ENCODE measurements at places on chromosomes 16 and 17.

- DNase-seq = no peak
Observed at GRCh38 chr16:72210555-72210954, 38.6 kb upstream of the PMFBP1 start.

GRCh38 chr17:81256616-81257015, 17.5 kb downstream of the NDUFAF8 start:
- no peak for DNase-seq

DNA sequence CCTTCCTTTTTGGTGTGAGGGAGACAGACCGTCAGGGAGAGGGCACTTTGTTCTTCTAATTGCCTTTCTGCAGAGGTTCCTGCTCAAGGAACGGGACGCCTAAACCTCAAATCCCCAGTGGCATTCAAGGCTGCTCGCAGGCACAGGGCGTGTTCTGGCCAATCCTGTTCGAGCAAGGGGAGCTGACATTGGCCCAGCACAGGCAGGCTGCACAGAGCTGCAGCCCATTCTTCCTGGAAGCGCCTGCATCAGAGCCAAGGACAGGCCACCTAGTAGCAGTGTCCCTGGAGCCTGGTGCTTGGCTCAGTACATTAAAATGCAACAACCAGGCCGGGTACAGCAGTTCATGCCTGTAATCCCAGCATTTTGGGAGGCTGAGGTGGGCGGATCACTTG, 72.2 kb upstream of the CREBBP start:
- no peak for DNase-seq

DNA sequence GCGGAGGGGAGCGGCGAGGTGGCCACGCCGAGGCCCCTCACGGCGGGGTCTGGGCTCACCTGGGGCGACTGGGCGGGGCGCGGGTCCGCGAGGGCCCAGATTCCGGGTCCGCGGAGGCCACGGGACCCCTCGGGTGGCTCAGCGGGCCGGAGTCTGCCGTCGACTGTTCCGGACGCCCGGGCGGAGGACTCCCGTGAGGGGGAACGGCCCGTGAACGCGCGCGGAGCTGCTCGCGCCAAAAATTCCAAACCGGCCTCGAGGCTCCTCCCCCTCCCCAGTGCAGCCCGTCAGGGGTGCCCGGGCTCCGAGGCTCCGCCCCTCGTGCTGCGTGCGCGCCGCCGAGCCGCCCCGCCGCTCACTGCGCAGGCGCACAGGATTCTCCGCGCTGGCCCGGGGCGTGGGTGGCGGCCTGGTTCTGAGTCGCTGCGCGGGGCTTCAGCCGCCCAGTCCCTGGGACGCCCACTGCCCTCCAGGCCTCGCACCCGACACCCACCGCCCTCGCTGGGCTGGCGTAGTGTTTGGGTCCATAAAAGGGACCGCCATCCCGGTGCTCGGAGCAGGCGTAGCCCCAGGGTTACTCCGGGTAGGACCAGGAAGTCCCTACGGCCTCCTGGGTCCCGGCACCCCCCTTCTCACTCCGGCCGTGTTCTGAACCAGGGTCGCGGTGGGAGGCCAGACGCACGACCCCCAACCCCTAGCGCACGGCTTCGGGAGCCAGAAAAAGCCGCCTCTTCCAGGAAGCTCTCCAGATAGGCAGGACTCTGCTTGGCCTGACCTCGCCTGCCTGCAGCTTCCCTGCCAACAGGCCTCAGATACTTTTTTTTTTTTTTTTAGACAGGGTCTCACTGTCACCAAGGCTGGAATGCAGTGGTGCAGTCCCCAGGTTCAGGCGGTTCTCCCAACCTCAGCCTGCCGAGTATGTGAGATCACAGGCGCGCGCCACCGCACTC, at the start of gene PKMYT1:
Gene PKMYT1, minus strand, starts transcription at position 220 of the 950 bp plus-strand sequence. CDS start 789 bp downstream, outside the sequence.
- DNase-seq = peak; percentile 93

- DNase-seq = no peak
Observed at GRCh38 chr17:72222661-72223380, 102.0 kb downstream of the SOX9 start.

- DNase-seq = no peak
Observed at GRCh38 chr17:1713878-1714426, 3.8 kb upstream of the TLCD2 start.

GRCh38 chr16:57307365-57307764, 22.9 kb upstream of the PLLP start:
- DNase-seq = no peak

GRCh38 chr17:82407255-82407654, 10.9 kb upstream of the HEXD start:
- DNase-seq = no peak

- no peak for DNase-seq
Observed at GRCh38 chr17:34464812-34465211, 101.8 kb upstream of the CCL1 start.

- no peak for DNase-seq
Observed at GRCh38 chr17:5883775-5884665, 186.2 kb upstream of the WSCD1 start.

DNA sequence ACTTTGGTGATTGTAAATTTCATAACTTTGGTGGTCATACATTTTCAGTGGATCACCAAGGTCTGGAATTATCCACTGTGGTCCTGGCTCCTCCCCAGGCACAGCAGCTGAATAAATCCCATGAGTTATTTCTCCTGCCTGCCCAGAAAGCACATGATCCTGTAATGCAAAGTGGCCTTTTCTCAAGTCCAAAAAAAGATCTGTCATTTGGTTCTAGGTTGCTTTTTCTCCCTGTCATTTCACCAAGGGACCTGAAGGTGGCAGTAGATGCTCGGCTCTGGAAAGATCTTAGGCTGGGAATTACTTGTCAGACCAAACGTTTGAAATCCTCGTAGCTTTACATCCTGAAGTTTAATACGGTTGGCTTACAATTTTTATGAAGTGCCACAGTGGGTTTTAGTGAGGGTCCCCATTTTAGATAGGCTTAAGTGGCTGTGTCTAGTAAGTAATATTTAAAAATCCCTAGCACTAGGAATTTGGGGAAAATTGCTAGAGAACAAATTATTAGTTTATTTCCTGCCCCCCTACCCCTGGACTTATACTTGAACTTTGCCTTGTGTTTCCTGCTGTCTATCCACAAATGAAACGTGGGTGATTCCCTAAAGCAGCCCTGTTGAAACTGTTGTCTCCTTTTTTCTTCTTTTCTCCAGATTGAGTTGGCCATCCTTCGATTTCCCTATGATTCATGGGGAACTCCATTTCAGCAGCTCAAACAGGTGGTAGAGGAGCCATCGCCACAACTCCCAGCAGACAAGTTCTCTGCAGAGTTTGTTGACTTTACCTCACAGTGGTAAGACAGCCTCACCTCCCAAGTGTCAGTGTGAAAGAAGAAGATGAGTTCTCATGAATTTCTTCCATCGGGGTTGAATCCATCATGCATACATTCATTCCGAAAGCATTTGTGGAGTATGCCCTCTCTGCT, 111.7 kb downstream of the MAP2K6 start:
- no peak for DNase-seq

DNA sequence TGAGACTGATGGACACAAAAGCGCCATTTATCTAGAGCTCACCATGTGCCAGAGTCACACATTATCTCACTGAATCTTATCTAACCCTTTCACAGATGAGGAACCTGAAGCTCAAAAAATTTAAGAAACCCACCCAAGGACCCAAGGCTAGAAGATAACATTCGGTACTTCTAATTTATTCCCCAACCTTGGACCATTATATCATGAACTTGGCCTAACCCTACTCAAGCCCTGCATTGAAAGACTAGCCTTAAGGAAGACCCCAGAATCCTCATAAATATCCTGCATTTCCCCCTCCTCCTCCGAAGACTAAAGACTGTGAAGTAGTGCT, 548 bp upstream of the DYNC1LI2 start:
- DNase-seq = no peak

DNA sequence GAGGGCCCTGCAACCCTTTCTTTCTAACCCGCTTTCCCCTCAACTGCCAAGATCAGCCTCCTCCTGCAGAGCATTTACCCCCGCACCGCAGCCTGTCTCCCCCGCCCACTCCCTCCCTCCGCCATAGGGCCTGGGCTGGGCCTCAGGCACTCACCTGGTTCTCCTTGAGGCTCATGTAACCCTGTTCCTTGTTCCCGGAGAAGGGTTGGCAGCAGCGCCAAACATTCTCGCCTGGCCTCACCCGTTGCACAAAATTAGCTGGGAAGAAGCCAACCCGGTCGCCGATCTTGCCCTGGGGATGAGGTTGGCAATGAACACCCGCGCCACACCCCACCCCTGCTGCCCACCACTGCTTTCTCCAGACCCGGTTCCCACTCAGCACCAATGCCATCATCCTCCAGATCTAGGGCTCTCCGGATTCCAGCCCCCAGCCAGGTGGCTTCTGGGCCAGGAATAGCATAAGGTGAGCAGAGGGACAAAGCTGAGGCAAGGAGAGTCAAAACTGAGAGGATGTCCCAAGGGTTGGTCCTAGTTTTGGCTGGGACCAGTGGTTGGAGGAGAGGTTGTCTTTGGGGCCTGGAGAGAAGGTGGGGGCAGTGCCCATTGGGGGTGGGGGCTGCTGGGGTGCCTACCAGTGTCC, 12.8 kb downstream of the STAC2 start:
- no peak for DNase-seq

- DNase-seq = no peak
Observed at GRCh38 chr16:77790912-77791311, 2.5 kb downstream of the VAT1L start.

- no peak for DNase-seq
Observed at GRCh38 chr16:88318521-88318920, 64.2 kb upstream of the ZNF469 start.

DNA sequence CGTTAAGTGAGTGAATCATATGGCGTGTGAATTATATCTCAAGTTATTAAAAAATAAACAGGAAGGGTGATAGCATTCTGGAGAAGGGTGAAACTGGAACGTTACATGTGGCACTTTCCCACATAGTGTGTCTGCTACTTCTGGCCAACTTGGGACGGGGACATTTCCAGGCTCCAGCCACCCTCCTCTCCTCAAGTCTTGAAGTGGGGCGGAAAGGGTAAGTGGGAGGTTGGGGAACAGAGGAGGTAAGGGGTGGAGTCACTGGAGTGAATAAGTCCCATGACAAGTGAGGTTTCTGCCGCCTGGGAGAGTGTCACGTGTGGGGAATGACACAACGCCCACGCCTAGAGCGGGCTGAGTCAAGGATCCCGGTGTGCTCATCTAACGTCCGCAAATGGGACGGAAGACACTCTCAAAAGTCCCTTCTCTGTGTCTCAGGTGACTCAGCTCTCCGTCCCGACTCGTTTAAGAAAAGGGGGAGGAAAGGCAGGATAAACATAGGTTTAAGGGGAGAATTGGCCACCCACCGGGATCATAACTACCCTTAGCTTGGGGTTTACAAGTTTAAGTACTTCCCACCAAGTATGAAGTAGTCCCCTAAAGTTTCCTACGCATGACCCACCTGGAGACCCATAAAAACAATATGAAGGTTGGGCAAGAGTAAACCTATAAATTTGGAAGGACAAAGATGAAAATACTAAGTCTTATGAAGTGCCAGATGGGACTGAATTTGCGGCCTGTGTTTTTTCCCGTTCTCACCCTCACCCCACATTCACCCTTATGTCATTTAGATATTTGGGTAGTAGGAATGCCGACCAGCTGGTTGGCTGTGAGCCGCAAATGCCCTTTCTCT, 1.2 kb upstream of the SPAG9 start:
- DNase-seq = peak; percentile 71

DNA sequence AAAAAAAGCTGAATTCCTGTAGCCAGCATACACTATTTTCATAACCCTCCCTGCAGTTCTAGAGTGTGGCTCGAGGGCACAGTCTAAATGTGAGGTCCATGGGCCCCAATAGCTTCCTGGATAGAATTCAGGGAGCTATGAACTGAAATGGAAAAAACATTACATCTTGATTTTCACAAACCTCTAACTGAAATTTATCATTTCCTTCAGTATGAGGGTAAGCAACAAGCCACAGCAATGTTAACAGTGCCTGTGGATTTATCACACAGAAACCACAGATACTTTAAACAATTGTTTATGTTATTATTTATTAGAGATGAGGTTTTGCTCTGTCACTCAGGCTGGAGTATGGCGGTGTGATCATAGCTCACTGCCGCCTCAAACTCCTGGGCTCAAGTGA, 18.2 kb downstream of the TMEM92 start:
- DNase-seq = no peak

DNA sequence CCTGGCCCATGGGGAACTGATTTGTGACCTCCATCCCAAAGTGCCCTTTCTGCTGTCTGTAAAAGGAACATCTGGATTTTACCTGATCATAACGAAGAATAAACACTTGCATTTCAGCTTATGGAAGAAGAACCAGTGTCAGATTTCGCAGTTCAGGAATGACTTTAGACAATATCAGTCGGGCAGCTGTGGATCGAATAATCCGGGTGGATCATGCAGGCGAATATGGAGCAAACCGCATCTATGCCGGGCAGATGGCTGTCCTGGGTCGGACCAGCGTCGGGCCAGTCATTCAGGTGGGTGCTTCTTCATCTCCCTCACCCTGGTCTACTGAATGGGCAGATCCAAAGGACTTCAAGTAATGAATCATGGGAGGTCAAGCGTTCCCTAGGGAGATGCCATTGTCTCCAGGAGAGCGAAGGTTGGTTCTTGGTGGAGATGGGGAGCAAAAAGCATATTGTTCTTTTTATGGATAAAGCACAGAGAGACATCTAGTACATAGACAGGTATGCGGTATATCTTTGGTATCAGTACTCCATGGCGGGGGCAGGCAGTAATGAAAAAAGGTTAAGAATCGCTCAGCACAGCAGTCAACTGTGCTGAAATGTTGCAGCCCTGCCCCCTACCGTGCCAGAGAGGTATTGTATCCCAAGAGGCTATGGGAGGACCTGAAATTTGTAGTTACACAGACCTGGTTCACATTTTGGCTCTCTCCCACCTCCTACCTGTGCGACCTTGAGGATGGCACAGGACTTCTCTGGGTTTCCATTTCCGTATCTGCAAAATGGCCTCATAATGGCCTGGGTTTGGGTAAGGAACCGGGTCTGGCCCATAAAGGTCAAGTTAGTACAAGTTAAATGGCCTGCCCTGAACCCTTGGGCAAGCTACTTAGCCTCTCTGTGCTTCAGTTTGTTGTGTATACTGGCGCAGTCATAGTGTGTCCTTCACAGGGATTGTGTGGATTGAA, 4.7 kb downstream of the COQ7 start:
- no peak for DNase-seq

GRCh38 chr16:50467559-50467942, 80.6 kb upstream of the NKD1 start:
- DNase-seq = no peak

DNA sequence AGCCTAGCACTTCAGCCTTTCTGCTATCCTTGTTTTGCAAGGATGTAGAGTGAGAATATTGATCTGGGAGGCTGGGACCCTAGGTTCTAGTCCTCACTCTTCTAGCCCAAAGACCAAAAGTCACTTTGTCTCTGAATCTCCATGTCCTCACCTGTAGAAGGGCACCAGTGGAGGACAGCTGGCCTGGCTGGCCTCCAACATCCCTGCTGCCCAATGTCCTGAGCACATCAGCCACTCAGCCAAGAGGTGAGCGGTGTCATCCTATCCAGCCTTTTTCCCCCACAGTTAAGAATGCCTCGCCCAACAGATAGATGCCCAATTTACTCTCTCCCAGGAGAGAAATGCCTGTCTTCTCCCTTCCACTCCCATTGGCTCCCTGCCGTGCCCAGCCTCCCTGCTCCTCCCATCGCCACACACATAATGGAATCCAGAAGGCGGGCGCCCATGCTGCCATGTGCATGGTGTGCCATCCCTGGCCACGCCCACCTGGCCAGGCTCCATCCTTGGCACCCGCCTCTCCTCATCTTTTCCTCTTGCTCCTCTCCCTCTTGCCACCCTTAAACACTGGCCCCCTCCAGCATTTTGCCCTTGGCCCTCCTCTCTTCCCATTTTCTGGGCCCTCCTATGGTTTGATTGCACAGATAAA, 157.3 kb upstream of the SDK2 start:
- no peak for DNase-seq

Measured in stimulated activated CD8-positive, alpha-beta memory T cell treated with anti-CD3 and anti-CD28 coated beads, Interleukin-2, amount 100 ng/mL, for 1 hour (primary cell).